ENCODE measurements at places on chromosomes 13 and 19.
A peak's percentile ranks its signal among the peaks of the same experiment; 100 is the strongest.

DNA sequence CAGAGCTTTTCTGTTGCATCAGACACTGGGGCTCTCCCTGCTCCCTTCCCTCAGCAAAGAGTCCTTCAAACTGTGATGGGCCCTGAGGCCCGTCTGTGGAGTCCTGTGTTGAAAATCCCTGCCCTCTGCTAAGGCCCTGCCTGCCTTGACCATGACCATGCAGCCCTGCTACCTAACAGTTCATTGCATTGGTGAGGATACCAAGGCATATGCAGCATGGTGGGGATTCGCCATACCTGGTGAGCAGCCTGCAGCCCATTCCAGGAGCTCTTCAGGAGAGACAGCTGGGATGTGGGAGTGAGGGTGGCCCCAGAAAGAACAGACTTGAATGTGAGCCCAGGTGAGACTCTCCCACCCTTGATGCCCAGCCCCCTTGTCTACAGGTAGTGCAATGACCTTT, 70.6 kb upstream of the GSX1 start:
- no peak for DNase-seq

GRCh38 chr13:39381456-39381855, 221.5 kb downstream of the LHFPL6 start:
- no peak for DNase-seq

- no peak for DNase-seq
Measured at GRCh38 chr13:71242201-71242600, 624.8 kb downstream of the DACH1 start.

- DNase-seq, result no peak
Measured at GRCh38 chr13:99310382-99311031, 3.3 kb upstream of the GPR183 start.

DNA sequence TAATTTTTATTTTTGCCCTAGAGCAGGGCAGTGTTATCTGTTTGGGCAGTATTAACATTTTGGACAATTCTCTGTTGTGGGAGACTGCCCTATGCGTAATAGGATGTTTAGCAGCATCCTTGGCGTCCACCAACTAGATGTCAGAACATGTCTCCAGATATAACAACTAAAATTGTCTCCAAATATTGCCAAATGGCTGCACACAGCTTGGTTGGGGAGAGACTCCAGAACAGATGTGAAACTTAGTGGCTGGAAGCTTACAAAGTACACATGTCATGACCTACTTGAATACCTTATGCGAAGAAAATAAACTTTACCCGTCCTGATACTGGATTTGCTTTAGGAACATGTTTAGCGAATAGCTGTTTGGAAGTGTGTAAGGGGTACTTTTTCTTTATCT, 123.0 kb downstream of the GGACT start:
- no peak for DNase-seq

DNA sequence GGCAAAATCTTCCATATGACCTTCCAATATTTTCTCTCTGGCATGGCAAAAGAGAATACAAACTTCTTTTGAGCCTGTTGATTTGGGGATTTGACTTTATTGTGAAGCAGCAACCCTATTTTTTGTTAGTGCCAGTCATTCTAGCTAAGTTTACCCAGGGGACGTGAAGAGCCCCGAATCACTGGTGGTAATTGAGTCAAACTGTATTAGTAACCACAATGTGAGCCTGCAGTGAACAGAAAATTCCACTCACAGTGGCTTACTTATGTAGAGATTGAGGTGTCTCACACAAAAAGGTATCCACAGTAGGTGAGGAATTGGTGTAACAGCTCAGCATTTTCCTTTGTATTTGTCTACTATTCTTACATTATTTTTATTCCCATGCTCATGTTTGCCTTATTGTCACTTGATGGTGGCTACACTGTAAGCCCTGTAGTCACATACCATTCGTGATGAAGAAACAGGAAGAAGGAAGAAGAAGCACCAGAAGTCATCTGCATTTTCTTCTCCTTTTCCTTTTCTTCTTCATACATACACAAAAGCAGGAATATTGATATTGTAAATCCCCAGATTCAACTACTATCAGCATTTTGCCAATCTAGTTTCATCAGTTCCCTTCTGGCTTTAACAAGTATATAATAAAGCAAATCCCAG, 33.3 kb upstream of the MYCBP2 start:
- no peak for DNase-seq

DNA sequence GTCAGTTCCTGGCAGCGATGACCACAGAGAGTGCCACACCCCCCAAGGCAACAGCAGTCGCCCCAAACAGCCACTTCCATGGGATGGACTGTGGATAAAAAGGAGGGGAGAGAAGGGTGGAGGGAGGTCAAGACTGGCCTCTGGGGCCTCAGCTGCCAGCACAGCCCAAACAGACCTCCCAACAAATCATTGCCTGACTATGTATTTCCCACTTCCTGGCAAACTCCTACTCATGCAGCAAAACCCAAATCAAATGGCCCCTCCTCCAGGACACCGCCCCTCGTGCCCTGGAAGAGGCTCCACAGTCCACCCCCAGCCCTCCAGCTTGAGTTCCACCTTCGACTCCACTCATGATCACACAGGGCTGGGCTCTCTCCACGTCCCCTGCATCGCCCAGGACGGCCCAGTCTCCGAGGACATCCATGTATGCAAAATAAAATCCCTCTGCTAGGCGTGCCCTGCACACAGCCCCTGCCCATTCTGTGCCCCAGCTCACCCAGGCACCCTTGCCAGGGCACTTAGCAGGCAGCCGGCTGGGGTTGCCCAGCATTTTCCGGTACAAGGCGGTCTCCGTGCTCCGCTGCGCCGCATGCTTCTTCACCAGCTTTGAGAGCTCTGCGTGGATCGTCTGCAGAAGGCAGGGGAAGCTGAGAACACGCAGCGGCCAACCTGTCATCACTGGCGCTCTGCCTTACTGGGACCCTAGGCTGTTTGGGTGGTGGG, 10.5 kb upstream of the ELL start:
- no peak for DNase-seq

- DNase-seq, result no peak
Measured at GRCh38 chr19:3897936-3898335, 17.5 kb downstream of the ATCAY start.

DNA sequence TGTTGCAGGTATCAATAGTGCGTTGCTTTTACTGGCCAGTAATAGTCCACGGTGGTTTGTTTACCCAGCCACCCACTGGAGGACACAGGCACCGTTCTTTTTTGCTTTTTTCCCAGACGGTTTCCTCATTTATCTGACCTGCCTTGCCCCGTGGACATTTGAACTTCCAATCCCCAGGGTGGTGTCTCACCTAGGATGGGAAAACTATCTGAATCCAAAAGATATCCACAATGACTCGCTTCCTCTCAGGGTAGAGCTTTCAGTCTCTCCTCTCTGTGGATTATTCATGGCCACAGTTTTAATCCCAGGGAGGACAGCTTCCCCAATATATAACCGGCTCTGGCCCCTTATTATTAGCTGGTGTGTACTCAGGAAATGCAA, 170.8 kb downstream of the FOXO1 start:
- no peak for DNase-seq

DNA sequence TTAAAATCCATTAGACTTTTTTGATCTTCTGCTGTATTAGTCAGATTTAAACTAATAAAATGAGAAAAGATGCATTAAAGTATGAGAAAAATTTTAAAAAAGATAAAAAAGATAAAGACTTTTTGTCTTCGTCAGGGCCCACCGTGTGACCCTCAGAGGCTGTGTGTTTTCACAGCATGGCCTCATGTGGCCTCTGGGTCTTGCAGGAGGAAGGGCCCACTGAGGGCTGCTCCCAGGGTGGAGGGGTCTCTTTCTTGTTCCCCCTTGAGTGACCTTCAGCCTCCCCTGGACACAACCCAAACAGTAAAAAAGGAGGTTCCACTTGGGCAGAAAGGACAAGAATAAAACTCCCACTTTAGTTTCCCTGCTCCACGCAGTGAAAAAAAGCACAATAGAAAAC, 57.1 kb upstream of the RANBP3 start:
- no peak for DNase-seq

DNA sequence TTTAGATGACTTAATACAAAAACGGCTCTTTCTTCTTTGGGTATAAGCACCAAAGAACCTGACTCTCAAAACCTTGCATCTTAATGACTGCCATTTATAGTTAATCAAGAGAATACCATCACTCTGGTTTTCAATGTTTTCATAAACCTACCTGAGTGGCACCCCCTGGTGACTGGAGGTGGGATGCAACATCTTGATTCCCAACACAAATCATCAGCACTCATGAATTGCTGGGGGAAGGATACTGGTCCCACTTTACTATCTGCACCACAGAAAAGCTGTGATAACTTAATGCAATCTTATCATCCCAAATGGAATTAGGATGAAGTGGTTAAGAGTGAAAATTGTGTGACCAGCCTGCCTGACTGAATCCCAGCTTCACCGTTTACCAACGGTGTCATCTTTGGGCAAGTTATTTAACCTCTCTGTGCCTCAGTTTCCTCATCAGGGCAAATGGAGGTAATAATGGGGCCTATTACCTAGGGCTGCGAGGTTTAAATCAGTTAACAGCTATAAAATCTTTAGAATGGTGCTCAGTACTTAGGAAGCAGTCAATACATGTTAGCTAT, 366.4 kb downstream of the KLF12 start:
- no peak for DNase-seq

DNA sequence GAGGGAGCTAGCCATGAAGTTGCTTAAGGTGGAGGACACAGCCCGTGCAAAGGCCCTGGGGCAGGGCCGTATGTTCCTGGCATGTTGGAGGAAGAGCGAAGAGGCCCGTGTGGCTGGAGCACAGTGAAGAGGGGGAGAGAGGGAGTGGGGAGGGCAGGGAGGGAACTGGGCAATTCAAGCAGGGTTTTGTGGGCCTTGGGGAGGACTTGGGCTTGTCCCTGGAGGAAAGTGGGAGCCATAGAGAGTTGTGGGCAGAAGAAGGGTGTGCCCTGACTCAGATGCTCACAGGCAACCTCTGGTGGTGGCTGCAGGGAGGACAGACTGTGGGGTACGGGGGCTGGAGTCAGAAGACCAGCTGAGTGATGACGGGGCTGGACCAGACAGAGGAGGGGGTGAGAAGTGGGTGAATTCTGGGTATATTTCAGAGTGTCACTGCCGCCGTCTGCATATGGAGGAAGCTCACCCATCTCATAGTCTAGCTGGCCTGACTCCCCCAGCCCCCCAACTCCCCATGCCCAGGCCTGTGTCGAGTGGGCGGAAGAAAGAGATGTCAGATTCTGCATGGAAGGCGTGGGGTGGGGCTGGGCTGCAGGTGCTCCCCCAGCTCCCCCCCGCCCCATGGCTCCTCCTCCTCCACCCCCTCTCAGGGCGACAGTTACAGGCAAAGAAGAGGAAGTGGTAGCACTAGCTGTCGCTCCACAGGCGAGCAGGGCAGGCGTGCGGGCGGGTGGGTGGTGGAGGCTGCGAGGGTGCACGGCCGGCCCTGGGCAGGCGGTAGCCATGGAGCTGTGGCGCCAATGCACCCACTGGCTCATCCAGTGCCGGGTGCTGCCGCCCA, at the start of gene VAV1:
VAV1 (plus strand) TSS at position 681 of the 838 bp plus-strand sequence; CDS start at position 781, 100 bp downstream.
- no peak for DNase-seq

- no peak for DNase-seq
Measured at GRCh38 chr13:62185631-62186255, 770.1 kb upstream of the PCDH20 start.

- DNase-seq, result no peak
Measured at GRCh38 chr19:34574704-34575103, 93.1 kb downstream of the WTIP start.

DNA sequence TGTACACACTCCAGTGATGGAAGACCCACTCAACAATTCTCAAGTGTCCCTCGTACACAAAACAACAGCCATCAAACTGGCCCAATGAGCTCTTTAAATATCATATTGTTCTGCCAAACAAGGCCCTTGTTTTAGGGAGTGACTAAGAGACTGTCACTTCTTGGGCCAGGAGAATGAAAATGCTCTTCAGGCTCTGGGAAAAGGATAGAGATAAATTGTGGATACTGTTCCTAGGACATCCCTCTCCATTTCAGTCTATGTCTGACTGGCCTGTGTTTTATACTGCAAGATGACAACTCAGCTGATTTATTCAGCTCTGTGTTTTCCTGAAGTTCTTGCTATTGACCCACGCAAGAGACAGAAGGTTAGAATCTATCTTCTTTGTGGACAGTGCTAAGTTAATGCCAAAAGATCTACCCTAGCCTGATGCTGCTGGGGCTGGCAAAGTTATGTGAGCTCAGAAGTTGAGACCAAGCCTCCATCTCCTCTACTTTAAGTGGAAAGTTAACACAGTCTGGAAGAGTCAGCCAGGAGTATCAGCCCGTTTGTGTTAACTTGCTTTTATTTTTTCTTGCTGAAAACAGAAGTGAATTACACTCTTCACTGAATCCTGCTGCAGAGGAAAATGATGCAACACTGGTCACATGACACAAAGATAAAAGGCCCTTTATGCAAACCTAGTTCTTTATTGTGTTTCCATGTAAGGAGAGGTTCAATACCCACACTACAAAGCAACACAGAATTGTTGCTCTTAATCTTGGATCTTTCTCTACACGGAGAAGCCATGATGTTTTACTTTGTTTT, 14.6 kb downstream of the FRY start:
- no peak for DNase-seq

DNA sequence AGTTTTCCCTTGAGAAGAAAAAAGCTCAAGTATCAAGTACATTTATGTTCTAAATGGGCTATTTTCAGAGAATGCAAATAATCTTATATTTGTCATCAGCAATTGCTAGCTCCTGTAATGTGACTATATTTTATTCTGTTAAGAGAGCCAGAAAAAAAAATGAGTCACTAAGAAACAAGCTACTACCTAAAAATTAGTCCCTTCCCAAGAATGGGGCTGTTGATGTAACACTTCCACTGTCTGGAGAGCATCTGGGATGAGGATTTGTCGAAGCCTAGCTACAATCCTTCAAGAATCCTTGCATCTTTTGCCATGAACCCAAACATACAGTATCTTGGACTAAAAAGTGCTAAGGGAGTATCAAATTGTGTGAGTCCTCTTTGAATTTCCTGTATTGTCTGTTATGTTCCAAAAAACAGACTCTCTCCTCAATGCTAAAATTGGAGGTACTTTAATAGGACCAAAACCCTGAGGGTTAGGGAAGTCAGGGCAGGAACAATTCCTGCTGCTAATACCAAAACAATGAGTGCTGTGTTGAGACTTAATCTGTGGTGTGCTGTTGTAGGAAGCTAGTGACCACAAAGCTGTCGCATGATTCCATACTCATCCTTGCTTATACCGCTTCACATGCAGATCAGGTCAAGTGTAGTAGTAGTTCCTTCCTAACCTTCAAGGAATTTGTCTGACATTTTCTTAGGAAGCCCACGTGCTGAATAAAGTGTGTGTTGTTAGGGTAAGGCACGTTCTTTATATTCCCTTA, 4.9 kb upstream of the ZC3H13 start:
- DNase-seq, result no peak

- peak; percentile 43 for DNase-seq
Measured at GRCh38 chr19:28961772-28962500, 251.0 kb downstream of the UQCRFS1 start.

- no peak for DNase-seq
Measured at GRCh38 chr19:13098277-13099072, 4.2 kb downstream of the LYL1 start.

DNA sequence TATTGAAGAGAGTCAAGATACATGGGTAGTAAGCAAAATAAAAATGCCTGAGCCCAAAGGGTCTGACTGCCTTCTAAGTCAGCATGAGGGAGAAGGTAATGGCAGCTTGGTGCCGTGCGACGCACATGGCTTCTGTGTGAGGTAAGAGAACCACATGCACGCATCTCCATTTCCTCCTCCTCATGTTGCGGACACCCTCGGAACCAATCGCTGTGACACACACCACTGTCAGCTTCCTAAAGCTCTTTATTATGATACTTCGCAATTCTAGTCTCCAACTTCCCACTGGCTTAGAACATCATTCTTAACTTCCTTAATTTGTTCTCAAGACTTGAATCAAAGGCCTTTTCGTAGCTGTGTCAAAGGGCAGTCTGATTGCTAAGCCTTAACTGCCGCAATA, 170.1 kb downstream of the OXGR1 start:
- no peak for DNase-seq

GRCh38 chr19:54252845-54253244, 4.2 kb downstream of the LILRB5 start:
- no peak for DNase-seq

All from SW 1271 (cell line).